ENCODE measurements at places on chromosomes 16 and 17.

DNA sequence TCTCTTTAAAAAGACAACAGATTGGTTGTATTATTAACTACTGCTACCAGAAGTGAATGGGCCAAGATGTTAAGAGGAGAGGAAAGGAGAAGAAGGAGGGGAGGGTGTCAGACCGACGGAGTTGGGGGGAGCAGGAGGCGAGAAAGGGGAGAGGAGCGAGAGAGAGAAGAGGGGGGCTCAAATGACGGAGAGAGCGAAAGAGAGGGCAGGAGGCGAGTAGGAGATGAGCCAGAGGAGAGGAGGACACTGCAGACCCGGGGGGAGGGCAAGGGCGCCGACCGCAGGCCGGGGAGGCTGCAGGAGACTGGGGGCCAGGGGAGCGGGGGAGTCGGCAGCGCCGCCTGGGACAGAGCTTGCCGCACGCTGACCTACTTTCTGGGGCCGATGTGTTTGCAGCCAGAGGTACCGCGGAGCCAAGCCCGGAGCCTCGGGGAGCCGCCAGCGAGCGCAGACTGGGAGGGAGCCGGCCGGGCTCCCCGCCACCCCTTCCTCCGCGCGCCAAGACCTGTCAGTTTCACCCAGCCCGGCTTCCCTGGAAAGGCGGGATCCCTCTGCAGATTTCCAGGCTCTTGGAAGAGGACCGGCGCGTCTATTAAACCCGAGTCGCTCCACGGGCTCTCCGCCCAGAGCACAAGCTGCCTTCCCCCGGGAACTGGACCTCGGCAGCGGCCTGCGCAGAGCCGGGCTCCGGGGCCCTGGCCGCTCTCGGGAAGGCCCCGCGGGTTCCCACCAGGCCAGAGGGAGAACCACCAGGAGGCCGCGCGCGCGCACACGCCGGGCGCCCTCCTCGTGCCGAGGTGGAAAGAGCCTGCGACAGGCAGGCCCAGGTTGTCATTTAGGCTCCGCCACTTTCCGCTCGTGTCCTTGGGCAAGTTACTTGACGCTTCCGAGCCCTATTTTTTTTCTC lies 74.6 kb downstream of the CMC2 start:
- DNase-seq: no peak

GRCh38 chr16:84794186-84794585 lies 25.6 kb upstream of the CRISPLD2 start:
- no peak for DNase-seq

DNA sequence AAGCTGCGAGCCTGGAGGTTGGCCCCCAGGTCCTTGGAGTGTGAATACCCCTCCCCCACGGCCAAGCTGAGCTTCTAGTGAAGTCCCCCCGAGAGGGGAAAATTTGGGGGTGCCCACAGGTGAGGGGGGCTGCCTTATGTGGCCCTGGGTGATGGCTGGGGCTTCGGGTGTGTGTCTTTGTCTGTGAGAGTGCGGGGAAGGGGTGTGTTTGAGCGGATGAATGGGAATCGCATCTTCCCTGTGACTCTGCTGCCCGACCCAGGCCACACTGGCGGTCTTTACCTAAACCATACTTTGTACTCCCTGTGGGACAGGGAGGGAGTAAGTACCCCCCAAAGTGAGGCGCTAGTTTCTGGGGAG lies 1.3 kb downstream of the SBK1 start:
- no peak for DNase-seq

DNA sequence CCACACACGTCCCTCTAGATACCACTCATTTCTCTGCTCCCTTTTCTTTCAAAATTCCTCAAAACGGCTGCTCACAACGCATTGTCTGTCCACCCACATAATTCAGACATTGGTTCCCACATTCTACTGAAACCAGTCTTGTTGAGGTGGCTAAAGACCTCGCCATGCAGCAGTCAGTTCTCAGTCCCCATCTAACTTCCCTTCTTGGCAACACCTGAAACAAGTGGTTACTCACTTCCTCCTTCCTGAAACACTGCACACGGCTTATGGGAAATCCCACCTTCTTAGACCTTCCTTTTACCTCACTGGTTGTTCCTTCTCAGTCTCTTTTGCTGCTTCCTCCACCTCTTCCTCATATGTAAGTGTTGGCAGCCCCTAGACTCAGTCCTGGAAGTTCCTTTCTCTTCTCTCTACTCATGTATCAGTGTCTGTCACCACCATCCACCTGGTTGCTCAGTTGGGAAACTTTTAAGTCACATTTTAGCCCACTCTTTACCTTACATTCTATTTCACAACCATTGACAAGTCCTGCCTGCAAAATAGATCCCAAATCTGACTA lies 277.1 kb downstream of the CEP112 start:
- DNase-seq: no peak

DNA sequence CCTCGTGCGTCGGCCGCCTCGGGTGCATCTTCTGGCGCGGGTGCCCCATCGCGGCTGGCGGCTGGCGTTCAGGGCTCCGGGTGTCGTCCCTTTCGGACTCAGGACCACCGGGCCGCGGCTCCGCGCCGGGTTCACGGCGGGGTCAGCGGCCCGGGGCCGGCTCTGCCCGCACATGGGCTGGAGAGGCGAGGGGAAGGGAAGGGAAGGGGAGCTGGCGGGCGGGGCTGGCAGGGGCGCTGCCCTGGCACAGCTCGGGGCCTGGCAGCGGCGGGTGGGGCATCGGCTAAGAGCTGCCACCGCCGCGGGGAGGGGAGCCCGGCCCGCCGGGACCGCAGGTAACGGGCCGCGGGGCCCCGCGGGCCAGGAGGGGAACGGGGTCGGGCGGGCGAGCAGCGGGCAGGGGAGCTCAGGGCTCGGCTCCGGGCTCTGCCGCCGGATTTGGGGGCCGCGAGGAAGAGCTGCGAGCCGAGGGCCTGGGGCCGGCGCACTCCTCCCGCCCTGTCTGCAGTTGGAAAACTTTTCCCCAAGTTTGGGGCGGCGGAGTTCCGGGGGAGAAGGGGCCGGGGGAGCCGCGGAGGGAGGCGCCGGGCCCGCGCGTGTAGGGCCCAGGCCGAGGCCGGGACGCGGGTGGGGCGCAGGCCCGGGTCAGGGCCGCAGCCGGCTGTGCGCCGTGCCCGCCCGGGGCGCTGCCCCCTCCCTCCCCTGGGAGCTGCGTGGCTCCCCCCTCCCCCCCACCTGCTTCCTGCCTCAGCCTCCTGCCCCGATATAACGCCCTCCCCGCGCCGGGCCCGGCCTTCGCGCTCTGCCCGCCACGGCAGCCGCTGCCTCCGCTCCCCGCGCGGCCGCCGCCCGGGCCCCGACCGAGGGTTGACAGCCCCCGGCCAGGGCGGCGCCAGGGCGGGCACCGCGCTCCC lies 646 bp downstream of the HIC1 start:
- no peak for DNase-seq
